Activated CD4-positive, alpha-beta memory T cell treated with anti-CD3 and anti-CD28 coated beads for 36 hours (primary cell): ENCODE measurements at places on chromosomes 11 and 22. TPM values are rescaled to one million over a fixed set of nuclear protein-coding genes. Genes with fewer than 3 reads are reported as not detected.

DNA sequence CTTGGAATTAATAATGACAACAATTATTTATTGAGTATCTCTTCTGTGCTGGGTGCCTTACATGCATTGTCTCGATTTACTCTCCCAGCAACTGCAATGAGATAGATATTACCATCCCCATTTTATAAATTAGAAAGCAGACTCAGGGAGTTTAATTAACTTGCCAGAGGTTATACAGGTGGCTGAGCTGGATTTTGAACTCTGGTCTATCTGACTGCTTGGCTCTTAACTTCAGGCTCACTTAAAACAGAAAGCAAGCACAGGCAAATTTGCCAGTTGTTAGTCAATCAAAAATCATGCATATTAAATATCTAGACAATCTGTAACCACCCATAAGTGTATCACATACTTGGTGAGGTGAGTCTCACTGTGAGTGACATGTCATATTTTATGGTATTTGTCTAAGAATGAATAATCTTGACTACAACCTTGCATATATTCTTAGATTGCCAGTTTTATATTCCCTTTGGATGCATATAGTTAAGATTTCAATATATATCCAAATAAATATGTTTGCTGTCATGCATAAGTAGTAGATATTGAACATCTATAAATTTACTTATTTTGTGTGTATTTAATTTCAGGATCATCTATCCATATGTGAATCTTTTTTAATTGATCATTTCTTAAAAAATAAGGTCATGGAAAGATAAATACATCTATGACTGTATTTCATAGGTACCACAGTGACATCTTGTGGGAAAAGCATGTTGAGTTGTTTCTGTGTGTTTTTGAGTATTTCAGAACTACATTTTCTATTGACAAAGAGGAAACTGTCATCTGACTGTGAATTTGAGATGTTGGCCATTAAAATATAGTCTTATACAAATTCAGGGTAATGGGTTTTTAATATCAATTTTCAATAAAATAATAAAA, 112.0 kb upstream of the ARHGAP42 start:
- no peak for DNase-seq

Gene UBASH3B
- total RNA-seq: 20.8 TPM

Gene SLC22A9
- total RNA-seq: not detected

GRCh38 chr22:45548247-45548840, 45.7 kb downstream of the FBLN1 start:
- no peak for DNase-seq

- no peak for DNase-seq
These were observed 364.6 kb downstream of the LUZP2 start for GRCh38 chr11:24861440-24861839.

DNA sequence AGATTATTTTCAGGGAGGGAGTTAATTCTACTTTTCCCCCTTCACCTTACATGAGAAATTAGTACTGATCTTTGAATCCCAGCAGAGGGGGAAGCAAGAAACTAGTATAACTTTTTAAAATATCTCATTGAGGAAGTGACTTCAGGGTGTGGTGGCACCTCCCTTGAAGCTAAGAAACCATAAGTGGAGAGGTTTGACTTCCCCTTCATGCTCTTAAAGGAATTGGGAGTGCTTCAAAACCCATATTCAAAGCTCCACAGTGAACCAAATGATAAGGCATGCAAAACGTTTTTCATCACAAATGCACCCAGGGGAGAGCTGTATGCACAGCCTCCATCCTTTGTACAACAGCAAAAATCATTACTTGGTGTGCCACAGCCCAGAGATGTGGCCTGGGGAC, 540 bp downstream of the MS4A14 start:
- DNase-seq: no peak

- no peak for DNase-seq
These were observed 11.0 kb downstream of the ZNRF3 start for GRCh38 chr22:28894334-28894733.

GRCh38 chr11:115153135-115153534, 351.1 kb downstream of the CADM1 start:
- no peak for DNase-seq

Gene CARNS1
- total RNA-seq: 2.3 TPM

Gene CBX7
- 37.7 TPM for total RNA-seq

DNA sequence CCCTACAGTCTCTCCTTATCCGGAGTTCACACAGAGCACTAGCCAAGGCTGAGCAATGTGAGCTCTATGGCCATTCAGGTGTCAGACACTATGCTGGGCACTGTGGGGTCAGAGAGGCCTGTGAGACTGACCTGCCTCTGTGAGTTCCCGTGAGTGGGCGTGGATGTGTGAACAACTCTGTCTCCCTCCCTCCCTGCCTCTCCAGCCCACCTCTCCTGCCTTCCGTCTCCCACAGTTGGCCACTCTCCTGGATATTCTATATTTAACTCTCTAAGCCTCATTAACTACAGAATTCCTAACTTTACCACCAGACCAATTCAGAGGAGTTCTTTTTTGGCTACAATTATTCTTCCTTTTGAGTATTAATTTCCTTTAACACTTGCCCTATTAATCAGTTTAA, 191.6 kb upstream of the NCAM1 start:
- DNase-seq: no peak

DNA sequence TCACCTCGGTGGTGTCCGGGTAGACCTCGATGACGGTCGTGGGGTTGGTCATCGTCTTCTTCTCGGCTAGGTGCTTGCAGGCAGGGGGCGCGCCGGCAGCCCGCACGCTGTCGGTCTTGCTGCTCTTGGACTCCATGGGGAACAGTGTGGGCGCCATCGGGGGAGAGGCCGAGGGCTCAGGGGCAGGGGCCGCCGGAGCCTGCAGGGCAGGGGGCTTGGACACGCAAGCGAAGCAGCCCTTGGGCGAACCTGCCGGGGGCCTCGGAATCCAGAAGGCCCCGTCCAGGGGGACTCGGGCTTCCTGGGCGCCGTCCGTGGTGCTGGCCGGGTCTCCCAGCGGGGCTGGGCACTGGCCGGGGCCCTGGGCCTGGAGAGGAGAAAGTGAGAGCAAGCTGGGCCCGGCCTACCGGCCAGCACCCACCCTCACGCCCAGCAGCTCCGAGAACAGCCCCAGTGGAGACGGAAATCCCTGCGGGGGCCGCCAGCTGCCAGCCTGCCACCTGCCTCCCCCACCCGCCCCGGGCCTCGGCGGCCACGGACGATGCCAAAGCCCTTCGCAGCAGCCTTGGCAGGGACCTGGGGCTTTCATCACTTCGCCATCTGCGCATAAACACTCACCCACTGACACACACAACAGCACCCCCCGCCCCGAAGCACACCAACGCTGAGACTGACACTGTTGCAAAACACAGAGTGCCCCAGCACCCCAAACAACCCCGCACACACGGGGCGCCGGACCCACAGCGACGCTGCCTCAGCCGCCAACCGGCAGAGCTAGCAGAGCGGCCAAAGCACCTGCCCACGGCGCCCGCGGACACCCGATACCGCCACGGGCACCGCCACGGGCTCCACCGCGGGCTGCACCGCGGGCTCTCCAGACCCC, 2.4 kb downstream of the IFITM10 start:
- no peak for DNase-seq

- DNase-seq: no peak
These were observed 57.3 kb downstream of the ELMOD1 start for GRCh38 chr11:107648242-107648641.

GRCh38 chr11:36007127-36007655, 63.3 kb downstream of the LDLRAD3 start:
- DNase-seq: no peak

DNA sequence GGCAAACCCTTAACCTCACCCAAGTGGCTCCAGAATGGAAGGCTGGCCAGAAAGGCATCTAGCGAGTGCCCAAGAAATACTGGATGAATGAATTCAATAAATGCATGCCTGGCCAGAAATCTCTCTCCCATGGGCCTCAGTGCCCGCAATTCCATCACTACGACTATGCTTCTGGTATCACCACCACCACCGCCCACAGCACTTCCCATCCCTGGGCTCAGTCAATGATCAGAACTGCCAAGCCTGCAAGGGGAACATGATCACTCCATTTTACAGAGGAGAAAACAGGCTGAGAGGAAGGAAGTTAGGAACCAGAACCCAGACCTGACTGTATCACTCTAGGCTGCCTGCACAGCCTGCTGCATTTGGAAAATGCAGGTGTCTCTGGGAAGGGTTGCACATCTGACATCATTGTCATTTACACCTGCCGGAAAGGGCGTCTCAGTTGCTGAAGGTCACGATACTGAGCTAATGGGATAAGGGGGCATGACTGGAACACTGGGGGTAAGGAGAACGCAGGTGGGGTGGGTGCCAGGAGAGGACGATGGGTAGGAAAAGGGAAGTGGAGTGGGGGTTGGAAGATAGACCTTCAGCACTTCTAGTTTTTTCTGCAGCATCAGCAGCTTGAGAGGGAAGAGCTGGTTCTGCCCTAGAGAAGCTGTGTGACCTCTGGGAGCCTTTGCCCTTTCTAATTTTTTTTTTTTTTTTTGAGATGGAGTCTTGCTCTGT, 3.2 kb downstream of the GPR152 start:
- no peak for DNase-seq

GRCh38 chr11:28366549-28367346, 258.6 kb downstream of the METTL15 start:
- DNase-seq: no peak

DNA sequence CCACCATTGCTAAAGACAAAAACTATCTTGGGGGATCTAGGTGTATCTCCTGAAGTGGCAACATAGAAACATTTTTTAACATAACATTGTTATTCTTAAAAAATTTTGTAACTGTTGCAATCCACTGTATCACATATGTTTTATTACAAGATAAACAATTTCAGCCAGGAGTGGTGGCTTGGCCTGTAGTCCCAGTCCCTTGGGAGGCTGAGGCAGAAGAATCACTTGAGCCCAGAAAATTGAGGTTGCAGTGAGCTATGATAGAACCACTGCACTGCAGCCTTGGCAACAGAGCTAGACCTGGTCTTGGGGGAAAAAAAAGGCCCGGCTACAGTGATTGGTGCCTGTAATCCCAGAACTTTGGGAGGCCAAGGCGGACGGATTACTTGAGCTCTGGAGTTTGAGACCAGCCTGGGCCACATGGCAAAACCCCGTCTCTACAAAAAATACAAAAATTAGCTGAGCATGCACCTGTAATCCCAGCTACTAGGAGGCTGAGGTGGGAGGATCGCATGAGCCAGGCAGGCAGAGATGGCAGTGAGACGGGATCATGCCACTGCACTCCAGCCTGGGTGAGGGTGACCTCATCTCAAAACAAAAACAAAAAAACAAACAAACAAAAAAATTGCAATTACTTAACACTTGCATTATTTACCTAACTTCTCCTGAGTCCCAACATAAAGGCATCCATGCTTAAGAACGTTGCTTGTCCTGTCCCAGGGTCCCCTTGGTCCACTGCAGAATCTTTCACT, 1.5 kb upstream of the DEPDC5 start:
- DNase-seq: no peak

GRCh38 chr11:46865340-46865739, 19.3 kb upstream of the CKAP5 start:
- DNase-seq: no peak

Gene NXPE2
- not detected for total RNA-seq

GRCh38 chr22:44727709-44728108, 24.7 kb upstream of the ARHGAP8 start:
- DNase-seq: no peak

- peak; percentile 19 for DNase-seq
These were observed 1.3 kb upstream of the INSC start for GRCh38 chr11:15113381-15113780.

DNA sequence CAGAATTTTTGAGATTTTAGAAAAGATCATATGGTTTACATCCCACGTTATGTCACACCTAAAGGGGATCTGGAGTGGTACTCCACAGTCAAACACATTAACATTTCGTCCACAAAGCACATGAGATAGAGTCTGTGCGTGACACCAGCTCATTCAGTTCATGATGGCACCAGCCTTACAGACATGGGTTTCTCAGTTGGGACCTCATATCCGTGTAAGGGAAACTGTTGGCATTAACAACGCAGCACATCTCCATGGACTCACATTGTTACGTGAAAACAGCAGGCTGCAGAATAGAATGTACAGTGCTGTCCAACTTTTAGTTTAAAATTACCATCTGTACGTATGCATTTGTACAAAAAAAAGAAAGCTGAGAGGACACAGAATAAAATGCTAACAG, 14.0 kb downstream of the RIC8A start:
- no peak for DNase-seq

Gene CDC42BPG
- 0.69 TPM for total RNA-seq
